G401 (cell line): ENCODE measurements at places on chromosomes 11 and 22. TPM values are rescaled to one million over a fixed set of nuclear protein-coding genes. Genes with fewer than 3 reads are reported as not detected.

The CHRNA10 gene
- 0.20 and 0.43 TPM in 2 replicates for total RNA-seq

The TSGA10IP gene
- not detected in 2 replicates for total RNA-seq

The CRELD2 gene
- total RNA-seq, result 85.5 and 121 TPM in 2 replicates

The SMC1B gene
- not detected in 2 replicates for total RNA-seq

The ANGPTL5 gene
- not detected in 2 replicates for total RNA-seq

The OR52N4 gene
- not detected in 2 replicates for total RNA-seq

The SLC22A6 gene
- not detected in 2 replicates for total RNA-seq

The TTC36 gene
- total RNA-seq, result 3.3 TPM in 1 of 2 replicates, not detected in the other

The SMIM35 gene
- total RNA-seq, result not detected in 2 replicates

The TRIM51 gene
- total RNA-seq, result 0.18 TPM in 1 of 2 replicates, not detected in the other

The DRD4 gene
- total RNA-seq, result not detected in 2 replicates

The MUC5B gene
- not detected in 2 replicates for total RNA-seq

The VPS51 gene
- total RNA-seq, result 212 and 303 TPM in 2 replicates

The MS4A6A gene
- not detected in 2 replicates for total RNA-seq

The NNMT gene
- not detected in 2 replicates for total RNA-seq

The IL10RA gene
- not detected in 2 replicates for total RNA-seq

The CADM1 gene
- not detected in 2 replicates for total RNA-seq

The EFEMP2 gene
- 35.8 and 38.2 TPM in 2 replicates for total RNA-seq

The OR51B5 gene
- total RNA-seq, result not detected in 2 replicates

The KLHL35 gene
- not detected in 2 replicates for total RNA-seq

The OR52E8 gene
- not detected in 2 replicates for total RNA-seq

The NTM gene
- 11.4 and 11.5 TPM in 2 replicates for total RNA-seq

The POU2AF3 gene
- total RNA-seq, result not detected in 2 replicates

The MYBPC3 gene
- 0.37 TPM in 1 of 2 replicates, not detected in the other for total RNA-seq

The CABP7 gene
- total RNA-seq, result 1.5 and 2.8 TPM in 2 replicates

The MRPL11 gene
- total RNA-seq, result 129 and 148 TPM in 2 replicates

The MRGPRE gene
- not detected in 2 replicates for total RNA-seq

The GPHA2 gene
- total RNA-seq, result 0.54 and 0.80 TPM in 2 replicates

The ALDH3B1 gene
- total RNA-seq, result 1.2 and 2.1 TPM in 2 replicates

The LRRC4C gene
- not detected in 2 replicates for total RNA-seq

The NLRX1 gene
- not detected in 2 replicates for total RNA-seq

The DGAT2 gene
- 94.6 and 105 TPM in 2 replicates for total RNA-seq

The PRDM11 gene
- total RNA-seq, result 5.1 and 7.2 TPM in 2 replicates

The OR8D1 gene
- not detected in 2 replicates for total RNA-seq

The APOA4 gene
- total RNA-seq, result not detected in 2 replicates

The IL17REL gene
- not detected in 2 replicates for total RNA-seq

The CECR2 gene
- 2.0 and 2.1 TPM in 2 replicates for total RNA-seq

The CCDC116 gene
- total RNA-seq, result not detected in 2 replicates

The FAM83F gene
- 0.12 and 0.27 TPM in 2 replicates for total RNA-seq

The LDLRAD3 gene
- total RNA-seq, result 4.5 and 13.0 TPM in 2 replicates

The ZNF214 gene
- 3.6 and 6.9 TPM in 2 replicates for total RNA-seq

The TMPRSS4 gene
- not detected in 2 replicates for total RNA-seq

The ZP1 gene
- not detected in 2 replicates for total RNA-seq

The GNB1L gene
- total RNA-seq, result 20.4 TPM in 2 replicates

The CRYAB gene
- 153 and 175 TPM in 2 replicates for total RNA-seq

The DTX4 gene
- total RNA-seq, result 0.55 and 3.7 TPM in 2 replicates
